ENCODE measurements at places on chromosomes 12 and 14.
A peak's percentile ranks its signal among the peaks of the same experiment; 100 is the strongest.

DNA sequence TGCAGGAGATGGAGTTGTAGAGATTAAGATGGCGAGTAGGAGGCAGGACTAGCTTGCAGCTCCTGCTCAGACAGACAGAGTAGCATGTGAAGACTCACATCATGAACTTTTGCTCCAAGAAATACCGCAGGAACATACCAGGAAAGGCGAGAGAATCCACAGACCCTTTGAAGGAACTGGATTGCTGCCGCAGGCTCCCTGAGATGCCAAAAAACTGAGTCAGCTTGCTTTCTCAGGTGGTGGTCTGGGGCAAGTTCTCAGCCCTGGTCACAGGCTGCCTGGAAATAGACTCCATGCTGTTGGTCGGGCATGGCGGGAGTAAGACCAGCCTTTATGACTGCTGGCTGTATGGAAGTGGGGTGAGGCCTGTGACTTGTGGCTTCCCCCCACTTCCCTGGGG is 163.6 kb upstream of the NAV3 start:
- no peak for DNase-seq

- DNase-seq, result no peak
Measured at GRCh38 chr14:61284001-61284400, 2.9 kb upstream of the TMEM30B start.

DNA sequence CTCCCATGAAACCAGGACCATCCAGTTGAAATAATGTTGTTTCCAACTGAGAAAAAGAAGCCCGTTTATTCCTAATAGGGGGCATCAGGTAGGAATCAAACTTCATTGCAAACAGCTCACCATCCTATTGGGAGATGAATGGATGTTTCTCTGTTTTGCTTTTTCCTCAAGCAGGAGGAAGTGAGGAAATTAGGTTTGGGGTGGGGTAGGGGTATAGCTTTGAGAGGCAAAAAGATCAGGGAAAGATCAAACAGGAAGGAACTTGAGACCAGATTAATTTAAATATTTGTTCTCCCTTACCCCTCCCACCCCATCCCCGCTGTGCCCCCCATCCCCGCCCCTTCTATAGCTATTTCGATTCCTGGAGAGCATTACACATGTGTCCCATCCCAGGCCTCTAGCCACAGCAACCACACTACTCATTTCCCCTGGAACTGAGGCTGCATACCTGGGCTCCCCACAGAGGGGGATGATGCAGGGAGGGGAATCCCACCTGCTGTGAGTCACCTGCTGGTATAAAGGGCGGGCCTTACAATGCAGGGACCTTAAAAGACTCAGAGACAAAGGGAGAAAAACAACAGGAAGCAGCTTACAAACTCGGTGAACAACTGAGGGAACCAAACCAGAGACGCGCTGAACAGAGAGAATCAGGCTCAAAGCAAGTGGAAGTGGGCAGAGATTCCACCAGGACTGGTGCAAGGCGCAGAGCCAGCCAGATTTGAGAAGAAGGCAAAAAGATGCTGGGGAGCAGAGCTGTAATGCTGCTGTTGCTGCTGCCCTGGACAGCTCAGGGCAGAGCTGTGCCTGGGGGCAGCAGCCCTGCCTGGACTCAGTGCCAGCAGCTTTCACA is at the start of gene IL23A:
Gene IL23A, plus strand, starts transcription at position 577 of the 850 bp plus-strand sequence. Its CDS starts 161 bp downstream, at position 738.
- DNase-seq, result peak; percentile 95

GRCh38 chr14:44961151-44961553 is 595 bp downstream of the KLHL28 start:
- peak; percentile 42 for DNase-seq

- peak; percentile 23 for DNase-seq
Measured at GRCh38 chr14:77714926-77715325, 7.0 kb downstream of the SLIRP start.

- no peak for DNase-seq
Measured at GRCh38 chr12:131987552-131987951, 37.8 kb downstream of the EP400 start.

DNA sequence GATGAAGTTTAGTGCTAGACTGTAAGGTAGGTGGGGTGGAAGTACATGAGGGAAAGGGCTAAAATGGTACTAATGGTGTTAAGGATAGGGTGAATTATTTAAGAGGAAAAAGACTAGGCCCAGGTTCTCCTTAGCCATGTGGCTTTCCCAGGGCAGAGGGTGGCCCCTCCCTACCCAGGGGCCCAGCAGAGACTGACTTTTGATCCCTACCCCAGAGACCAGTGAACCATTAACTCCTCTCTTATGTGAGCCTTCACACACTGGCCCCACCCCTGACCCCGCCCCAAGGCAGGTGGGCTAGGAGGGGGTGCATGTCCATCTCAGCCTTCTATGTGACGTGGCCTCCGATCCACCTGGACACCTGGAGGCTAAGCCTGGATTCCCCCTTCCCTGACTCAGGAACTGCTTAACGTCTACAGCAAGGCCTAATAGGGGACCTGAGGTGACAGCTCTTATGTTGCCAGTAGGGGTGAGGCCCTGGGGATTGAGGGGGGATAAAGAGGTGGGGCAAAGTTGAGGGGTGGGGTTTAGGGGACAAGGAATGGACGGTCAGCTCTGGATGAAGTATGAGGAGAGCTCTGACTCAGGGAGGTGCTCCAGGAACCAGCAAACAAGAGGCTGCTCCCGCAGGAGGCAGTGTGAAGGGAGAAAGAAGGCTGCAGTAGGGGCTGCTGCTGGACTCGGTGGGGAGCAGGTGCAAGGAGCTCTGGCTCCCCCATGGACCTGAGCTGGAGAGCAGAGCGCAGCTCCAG is 757 bp downstream of the SLC39A5 start:
- DNase-seq, result no peak

DNA sequence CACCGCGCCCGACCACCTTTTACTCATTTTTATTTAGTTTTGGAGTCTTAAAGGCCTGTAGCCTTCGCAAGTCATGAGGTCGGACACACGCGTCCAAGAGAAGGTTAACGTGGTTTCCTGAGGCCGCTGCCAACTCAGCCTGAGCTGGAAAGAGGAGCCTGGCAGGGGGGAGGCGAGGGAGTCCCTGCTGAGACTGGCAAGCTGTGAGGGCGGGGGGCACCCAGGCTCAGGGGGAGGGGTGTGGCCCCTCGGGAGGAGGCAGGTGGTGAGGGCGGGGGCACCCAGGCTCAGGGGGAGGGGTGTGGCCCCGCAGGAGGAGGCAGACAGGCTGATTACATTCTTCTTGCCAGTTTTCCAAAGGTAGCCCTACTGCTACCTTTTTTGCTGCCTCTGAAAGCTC is 143.2 kb downstream of the PIWIL1 start:
- no peak for DNase-seq

- DNase-seq, result no peak
Measured at GRCh38 chr14:35809597-35809996, 502 bp upstream of the RALGAPA1 start.

DNA sequence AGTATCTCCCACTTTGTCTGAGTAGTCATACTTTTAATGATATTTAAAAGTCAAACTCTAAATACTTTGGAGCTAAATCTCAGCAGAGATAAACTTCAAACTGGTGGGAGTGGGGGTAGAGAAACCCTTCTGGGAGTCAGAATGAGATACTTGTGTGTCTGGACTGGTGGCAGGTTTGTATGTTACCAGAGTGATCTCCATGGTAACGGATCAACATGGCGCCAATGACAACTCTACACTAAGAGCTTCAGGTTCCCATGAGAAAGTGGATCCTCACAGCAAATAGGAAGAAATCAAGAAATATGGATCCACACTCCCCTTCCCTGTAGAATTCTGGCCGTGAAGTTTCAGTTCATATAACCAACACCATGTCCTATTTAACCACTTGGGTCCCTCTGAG is 121.9 kb downstream of the ETV6 start:
- no peak for DNase-seq

GRCh38 chr12:82351390-82351789 is 6.8 kb downstream of the CCDC59 start:
- DNase-seq, result no peak

DNA sequence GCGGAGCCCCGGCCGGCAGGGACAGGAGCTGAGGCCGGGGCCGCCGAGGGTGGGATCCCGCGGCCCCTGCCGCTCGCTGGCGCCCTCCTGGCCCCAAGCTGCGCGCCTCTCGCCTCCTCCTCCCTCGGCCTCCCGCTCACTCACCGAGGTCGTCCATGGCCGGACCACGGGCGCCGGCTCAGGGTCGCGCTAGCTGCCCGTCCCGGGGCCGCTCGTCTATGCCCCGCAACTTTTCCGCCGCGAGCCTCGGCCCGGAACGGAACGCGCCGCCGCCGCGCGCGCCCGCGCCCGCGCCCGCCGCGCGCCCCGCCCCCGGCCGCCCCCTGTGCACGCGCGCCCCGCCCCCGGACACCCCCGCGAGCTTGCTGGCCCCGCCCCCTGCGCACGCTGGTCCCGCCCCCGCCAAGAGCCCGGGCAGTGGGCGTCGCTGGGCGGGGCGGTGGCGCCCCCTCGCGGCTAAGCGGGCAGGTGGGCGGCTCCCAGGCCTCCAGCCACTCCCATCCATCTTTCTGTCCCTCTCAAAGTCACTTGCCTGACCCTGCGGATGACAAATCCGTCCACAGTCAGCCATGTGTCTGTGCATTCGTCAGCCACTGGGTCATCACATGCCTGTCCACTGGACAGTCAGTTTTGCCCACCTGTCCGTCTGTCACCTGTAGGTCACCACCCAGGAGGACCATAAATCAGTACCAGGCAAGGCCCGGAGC is at the start of gene PXN:
Gene PXN, minus strand, starts transcription at position 258 of the 707 bp plus-strand sequence. Its CDS starts 101 bp downstream, at position 157.
- DNase-seq, result peak; percentile 79
